ENCODE measurements at places on chromosomes 6 and 20.

GRCh38 chr6:127844529-127844928 is 56.3 kb downstream of the THEMIS start:
- no peak for DNase-seq

DNA sequence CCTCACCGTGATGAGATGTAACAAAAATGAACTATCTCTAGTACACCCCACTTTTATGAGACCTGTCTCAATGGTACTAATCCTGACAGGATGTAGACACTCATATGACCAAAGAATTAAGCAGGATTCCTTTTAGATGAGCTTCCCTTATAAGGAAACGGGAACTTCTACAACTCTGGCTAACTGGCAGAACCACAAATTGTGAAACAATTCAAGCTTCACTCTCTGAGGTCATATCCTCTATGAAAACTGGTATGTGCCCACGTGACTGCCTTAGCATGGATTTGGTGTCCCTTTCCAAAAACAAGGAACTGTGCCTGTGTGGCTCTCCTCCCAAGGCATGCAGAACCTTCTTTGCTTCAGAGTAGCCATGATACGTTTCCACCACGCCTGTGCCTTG is 14.1 kb upstream of the CPNE5 start:
- DNase-seq, result no peak

GRCh38 chr6:88266126-88266525 is 100.0 kb upstream of the CNR1 start:
- DNase-seq, result no peak

DNA sequence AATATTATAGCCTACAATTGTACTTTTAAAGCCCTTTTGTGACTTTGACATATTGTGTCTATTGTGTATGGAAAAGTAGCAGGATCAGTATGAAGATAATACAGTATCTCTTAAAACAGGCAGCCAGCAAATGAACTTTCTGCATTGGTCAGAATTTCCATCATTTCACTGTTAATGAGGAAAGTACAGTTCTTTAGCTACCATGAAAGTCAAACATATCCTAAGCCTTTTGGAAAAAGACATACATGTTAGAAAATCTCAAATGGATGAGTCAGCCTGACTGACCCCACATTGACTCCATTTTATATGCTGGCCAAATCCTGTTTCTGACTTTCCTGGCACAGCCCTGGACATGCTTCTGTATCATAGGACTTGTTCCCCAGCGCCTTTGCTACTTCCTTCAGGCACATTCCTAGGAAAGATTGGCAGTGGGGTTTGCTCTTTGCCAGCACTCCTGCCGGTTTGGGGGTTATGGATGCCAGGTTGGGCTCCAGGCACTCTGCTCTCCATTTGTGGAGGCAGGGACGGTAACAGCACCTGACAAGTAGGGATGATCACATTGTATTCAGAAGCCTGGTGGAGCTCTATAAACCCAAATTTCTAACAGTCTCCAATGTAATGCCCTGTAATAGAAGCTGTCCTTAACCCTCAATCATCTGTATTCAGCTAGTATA is 43.7 kb downstream of the TOP1 start:
- no peak for DNase-seq

DNA sequence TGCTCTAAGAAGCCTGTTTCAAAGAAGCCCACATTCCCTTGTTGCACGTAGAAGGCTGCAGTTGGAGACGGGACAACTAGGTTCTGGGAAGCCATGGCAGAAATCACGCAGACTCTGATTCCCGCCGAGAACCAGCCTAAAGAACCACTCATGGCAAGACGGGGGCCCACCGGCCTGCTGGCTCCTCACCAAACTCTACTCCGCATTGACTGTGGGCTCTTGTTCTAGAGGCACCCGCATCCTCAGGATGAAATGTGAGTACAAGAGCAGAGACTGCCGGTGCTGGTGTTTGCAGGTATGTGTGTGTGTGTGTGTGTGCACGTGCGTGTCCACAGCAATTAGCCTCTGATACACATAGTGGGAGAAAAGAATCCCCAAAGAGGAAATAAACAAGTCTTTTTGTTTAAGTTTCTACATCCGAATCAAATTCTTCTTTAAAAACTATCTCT is 42.3 kb upstream of the NR2E1 start:
- DNase-seq, result no peak

- DNase-seq, result no peak
These were observed 5.2 kb upstream of the IL17A start for GRCh38 chr6:52180787-52181558.

- DNase-seq, result no peak
These were observed 295.0 kb downstream of the KCNQ5 start for GRCh38 chr6:72916906-72917305.

GRCh38 chr20:44030394-44030793 is 115.7 kb downstream of the TOX2 start:
- no peak for DNase-seq

- DNase-seq, result no peak
These were observed 103.3 kb downstream of the ARHGAP18 start for GRCh38 chr6:129606664-129607063.

- no peak for DNase-seq
These were observed 59.1 kb upstream of the OGFRL1 start for GRCh38 chr6:71229477-71229876.

DNA sequence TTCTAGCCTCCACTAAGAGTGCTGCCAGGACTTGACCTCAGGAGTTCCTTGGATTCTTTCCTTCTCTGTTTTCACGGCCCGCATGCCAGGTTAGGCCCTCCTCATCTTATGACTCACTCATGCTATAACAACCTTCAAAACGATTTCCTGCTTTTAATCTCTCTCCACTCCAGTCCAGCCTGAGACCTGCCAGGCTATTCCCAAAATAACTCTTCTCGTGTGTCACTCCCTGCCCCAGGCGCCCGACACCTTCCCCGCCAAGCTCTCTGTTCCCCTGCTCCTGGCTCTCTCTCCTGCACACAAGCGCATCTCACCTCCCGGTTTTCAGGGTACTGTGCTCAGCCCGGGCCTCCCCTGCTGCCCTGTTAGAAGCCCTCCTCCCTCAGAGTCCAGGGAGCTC is 64.1 kb upstream of the RPS6KA2 start:
- DNase-seq, result no peak

GRCh38 chr6:121356575-121356974 is 22.3 kb upstream of the TBC1D32 start:
- no peak for DNase-seq

DNA sequence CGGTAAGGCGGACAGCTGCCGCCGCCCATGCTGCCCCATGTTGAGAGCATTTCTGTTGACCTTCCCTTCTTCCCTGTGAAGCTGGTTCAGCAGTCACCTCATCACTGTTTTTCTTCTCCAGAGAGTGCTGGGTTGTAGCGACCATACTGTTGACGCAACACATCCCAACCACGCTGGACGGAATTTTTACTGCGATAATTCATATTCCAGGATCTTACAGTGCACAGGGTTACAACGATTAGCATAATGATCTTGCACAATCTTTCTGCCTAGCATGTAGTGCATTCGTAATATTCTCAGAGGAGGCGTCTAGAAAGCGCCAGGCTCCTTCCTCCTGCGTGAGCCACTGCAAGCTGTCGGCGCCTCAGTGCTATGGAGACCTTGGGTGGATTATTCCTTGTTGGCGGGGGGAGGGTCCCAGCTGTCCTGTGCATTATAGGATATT is 137.0 kb downstream of the MTHFD1L start:
- no peak for DNase-seq

GRCh38 chr20:63538204-63539091 is 1.3 kb upstream of the PTK6 start:
- peak; percentile 80 for DNase-seq

GRCh38 chr6:85063611-85064010 is 299.2 kb upstream of the TBX18 start:
- no peak for DNase-seq

DNA sequence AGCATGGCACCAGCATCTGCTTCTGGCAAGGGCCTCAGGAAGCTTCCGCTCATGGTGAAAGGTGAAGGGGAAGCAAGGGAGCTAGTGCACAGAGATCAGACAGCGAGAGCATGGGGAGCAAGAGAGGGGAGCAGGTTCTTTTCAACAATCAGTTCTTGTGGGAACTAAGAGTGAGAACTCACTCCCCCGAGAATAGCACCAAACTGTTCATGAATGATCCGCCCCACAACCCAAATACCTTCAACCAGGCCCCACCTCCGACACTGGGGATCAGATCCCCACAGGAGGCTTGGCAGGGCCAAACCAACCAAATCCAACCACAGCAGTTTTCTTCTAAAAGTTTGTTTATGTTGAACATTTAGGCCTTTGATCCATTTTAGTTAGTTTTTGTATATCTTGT is 69.7 kb upstream of the BHLHE23 start:
- DNase-seq, result no peak

GRCh38 chr6:122740091-122740490 is 39.4 kb upstream of the FABP7 start:
- DNase-seq, result no peak

DNA sequence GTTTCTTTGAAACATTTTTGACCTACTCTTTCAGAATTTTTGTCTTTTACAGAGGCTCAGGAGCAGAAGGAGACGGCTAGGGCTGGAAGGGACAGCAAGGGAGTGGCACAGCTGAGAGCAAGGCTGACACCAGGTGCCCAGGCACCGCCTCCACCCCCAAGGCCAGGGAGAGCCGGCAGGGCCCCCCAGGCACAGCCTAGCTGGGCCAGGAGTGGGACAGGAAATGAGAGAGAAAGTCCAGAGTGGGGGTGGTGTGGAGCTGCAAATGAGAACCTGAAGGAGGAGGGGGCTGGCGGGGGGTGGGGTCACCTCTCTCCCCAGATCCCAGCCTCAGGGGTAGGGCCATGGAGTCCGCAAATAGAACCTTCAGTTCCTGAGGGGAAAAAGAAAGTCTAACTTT is 236.7 kb downstream of the CDC5L start:
- DNase-seq, result no peak

GRCh38 chr20:17892189-17892938 is 76.2 kb downstream of the SNX5 start:
- no peak for DNase-seq

- no peak for DNase-seq
These were observed 9.6 kb upstream of the MLN start for GRCh38 chr6:33813246-33813904.

GRCh38 chr20:20225325-20226043 is 142.4 kb upstream of the INSM1 start:
- no peak for DNase-seq

- no peak for DNase-seq
These were observed 57.5 kb downstream of the MKKS start for GRCh38 chr20:10376270-10377075.

GRCh38 chr20:62606016-62606415 is 36.3 kb upstream of the SLCO4A1 start:
- no peak for DNase-seq
